NCI-H2171 treated with DMSO at 0.1 percent for 48 hours (cell line): ENCODE measurements at places on chromosomes 2 and 18.
A peak's percentile ranks its signal among the peaks of the same experiment; 100 is the strongest.

GRCh38 chr2:191650896-191651773 is 26.8 kb upstream of the NABP1 start:
- no peak for DNase-seq

- DNase-seq = no peak
These were observed 99.2 kb downstream of the BCL2L11 start for GRCh38 chr2:111219734-111220505.

GRCh38 chr2:233497692-233498091 is 68.9 kb downstream of the USP40 start:
- no peak for DNase-seq

GRCh38 chr2:5685225-5685624 is 7.0 kb upstream of the SOX11 start:
- DNase-seq = no peak

- no peak for DNase-seq
These were observed 44.9 kb upstream of the SIGLEC15 start for GRCh38 chr18:45780568-45780967.

GRCh38 chr2:12044857-12045256 is 298.4 kb downstream of the LPIN1 start:
- no peak for DNase-seq

- no peak for DNase-seq
These were observed 893.3 kb upstream of the TMEFF2 start for GRCh38 chr2:193088026-193088425.

DNA sequence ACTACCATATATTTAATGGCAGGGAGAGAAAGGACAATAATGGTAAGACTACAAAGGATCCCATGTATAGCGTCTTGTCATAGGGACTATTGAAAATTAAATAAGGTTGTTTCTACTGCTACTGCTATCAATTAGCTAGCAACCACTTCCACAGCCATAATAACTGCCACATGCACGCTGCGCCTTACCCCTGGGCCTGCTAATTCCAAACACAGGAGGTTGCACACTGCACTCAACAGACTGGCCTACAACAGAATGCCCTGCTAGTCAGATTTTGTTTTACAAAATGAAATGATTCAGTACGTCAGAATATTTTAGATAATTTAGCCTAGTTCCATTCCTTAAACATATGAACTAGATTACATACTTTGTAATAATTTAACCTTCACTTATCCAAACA is 121.0 kb upstream of the SMAD7 start:
- DNase-seq = no peak

GRCh38 chr2:2156881-2157280 is 174.2 kb downstream of the MYT1L start:
- DNase-seq = no peak

GRCh38 chr2:236363711-236364277 is 99.6 kb upstream of the ASB18 start:
- DNase-seq = no peak

DNA sequence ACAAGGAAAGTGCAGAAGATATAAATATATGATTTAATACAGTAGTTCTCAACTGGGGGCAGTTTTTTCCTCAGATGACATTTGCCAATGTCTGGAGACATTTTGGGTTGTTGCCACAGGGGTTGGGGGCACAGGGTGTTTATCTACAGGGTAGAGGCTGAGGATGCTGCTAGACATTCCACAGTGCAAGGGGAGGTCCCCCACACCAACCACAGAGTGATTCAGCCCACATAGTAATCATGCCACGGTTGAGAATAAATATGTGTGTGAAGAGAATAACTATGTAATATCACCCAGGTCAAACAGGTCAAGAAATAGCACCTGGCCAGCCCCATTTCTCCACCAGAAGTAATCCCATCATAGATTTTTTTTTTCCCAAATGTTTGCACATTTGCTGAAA is 17.9 kb downstream of the DYSF start:
- DNase-seq = no peak

- DNase-seq = peak; percentile 41
These were observed at the start of gene STAT4 for GRCh38 chr2:191150600-191151330. Gene STAT4, minus strand, starts transcription at chr2:191150994. Its CDS starts 2,791 bp downstream, at chr2:191148203.

- no peak for DNase-seq
These were observed 33.4 kb upstream of the ACSL3 start for GRCh38 chr2:222827417-222827816.

DNA sequence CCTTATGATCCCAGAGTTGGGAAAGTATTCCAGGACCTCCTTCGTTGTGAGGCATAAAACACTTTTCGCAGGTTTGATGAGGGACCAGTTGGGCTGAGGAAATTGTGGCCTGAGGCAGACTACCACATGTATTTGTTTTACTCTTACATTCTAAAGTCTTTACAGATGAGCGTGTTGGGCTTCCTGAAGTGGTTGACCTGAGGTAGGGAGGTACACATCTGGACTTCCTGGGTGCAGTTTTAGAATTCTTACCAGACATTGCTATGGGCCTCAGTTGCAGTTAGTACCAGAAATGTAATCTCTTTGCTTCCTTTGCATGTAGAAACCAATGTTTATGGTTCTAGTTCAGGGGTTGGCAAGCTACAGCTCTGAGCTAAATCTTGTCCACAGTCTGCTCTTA is 48.7 kb downstream of the COA5 start:
- no peak for DNase-seq

DNA sequence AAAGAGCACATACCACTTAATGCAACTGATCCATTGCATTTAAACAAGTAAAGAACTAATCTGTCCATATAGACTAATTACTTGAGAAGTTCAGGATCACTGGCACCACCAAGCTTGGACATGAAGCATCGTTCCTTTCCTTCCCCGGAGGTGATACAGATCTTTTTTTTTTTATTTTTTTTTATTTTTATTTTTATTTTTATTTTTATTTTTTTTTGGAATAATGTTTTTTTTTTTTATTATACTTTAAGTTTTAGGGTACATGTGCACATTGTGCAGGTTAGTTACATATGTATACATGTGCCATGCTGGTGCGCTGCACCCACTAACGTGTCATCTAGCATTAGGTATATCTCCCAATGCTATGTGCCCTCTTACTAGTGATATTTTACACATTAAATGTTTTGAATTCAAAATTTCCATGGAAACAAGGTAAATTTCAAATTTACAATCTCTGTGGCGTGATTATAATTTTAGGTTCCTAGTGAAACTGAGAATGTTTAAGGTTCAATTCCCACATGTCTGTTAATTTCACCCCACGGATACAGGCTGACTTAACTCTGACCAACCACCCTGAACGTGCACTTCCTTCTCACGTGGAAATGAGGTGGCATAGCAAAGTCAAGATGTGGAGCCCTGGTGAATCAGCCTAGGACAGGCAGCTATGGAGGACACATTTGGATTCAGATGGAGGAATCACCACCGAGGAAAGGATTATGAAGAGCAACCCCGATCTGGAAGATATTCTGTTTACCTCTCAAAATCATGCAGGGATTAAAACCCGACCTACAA is 101.6 kb upstream of the THOC1 start:
- no peak for DNase-seq

DNA sequence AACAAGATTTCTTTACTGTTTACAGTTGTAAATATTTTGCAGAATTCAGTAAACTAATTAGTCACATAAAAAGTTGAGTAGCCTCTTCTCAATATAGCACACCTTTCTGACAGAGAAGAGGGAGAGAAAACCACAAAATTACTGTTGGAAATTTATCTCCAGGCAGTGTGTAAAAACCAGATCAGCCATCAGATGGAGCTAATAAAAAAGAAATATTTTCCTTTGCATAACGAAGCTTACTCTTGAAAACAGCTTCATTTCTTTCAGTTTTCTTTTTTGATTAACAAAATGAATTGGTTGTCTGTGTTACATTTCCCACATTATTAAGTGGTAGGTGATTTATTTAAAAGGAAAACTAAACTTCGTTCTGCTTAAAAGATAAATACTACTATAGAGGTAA is 259.3 kb upstream of the KCNJ3 start:
- peak; percentile 43 for DNase-seq

GRCh38 chr2:127208313-127208712 is 11.8 kb downstream of the CYP27C1 start:
- peak; percentile 97 for DNase-seq

DNA sequence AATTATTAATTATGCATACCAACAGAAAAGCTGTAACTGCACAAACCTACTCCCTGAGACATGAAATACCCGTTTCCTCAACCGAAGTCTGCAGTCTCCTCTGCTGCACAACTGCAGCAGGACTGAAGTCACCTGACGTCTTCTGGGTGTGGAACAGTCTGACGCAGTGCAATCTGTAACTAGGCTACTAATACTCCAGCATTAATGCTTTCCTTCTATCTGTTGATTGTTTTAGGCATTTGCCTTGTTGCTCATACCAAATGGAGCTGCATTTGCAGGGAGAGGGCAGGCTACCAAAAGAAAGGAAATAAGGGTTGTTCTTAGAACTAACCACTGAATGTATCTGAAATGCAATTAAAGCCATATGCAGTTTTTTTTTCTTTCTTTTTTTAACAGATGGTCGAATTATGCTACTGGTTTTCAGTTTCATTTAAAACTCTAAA is 40.1 kb downstream of the RTN4 start:
- peak; percentile 80 for DNase-seq

DNA sequence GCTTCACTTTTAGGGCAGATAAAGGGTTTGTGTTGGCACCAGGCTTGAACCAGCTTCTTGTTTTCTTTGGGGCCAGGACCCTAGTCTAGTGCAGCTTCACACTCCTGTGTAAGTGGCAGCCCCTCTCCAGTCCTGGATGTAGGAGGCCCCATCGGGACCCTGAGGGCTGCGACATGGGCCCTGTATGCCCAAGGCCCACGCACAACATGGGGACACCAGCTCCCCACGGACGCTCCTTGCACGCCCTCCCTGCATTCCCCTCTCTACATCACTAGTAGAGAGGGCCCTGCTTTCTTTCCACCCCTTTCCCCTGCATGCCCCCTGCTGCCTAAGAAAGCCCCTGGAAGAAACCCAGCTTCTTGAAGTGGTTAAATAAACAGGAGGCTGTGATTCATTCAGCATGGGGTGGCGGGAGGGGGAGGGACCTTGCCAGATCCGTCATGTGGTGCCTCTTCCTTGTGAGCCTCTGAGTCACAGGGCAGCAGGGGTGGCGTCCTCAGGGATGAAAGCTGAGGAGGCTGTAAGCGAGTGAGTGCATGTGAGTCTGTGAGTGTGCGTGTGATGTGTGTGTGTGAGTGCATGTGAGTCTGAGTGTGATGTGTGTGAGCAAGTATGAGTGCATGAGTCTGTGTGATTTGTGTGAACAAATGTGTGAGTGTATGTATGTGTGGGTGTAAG is 42.5 kb downstream of the COPS8 start:
- peak; percentile 10 for DNase-seq

GRCh38 chr2:10935366-10935918 is 23.7 kb downstream of the KCNF1 start:
- no peak for DNase-seq

DNA sequence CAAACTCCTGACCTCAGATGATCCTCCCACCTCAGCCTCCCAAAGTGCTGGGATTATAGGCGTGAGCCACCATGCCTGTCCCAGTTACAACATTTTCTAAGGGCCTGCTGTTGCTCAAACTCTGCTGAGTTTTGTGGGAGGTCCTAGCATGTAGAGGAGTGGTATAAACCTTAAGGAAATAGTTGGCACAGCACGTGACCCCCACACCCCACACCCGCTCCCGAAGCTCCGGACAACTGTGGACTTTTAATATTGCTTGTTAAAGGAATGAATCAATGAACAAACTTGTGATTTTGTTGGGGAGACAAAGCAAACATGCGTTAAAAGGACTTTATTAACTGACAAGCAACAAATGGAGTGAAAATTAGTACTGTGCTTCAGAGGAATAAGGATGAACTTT is 137.8 kb upstream of the GATA6 start:
- no peak for DNase-seq

DNA sequence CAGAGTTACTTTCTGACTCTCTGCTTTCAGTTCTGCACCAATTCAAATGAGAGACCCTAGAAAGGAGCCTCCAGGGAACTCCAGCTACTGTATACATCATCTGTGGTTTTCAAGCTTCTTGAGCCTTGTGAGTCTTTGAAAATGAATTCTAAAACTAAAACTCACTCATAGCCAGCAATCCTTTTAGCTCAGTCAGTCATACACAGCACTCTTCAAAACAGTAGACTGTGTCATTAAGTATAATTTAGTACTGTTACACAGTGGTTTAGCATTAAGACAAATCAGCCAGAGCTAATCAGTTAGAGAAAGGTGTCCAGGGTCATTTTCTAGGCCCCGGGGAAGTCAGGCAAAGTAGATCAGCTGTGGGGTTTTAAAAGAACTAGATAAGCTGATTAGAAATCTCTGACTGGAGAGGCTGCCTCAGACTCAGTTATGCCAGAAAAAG is 322.1 kb upstream of the THUMPD2 start:
- DNase-seq = no peak

DNA sequence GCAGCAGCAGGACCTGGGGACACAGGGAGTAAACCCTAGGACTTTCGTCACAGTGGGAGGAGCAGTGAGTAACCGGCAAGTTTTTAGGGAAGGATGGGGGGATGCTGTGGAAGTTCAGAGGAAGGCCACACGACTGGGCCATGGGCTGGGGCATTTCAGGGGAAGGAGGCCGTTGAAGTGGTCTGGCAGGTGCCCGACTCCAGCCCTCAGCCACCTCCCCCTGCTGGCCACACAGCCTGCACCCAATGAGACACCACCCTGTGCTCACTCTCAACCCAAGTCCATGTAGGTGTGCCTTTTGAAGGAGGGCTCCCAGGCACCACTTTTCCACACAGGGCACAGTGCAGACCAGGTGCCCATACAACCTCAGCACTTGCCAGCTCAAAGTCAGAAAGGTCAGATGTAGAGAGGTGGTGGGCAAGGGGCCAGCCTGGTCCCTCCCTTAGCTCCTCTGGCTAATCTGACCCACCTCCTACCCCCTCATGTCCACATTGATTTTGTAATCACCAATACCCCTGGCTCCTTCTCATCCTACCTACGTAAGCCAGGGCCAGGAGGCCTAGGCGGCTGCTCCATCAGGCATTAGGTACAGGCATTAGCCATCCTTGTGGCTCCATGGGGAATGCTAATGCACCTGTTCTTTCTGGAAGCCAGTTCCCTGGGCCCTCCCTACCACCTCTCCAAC is 211.2 kb downstream of the SMAD2 start:
- DNase-seq = no peak

DNA sequence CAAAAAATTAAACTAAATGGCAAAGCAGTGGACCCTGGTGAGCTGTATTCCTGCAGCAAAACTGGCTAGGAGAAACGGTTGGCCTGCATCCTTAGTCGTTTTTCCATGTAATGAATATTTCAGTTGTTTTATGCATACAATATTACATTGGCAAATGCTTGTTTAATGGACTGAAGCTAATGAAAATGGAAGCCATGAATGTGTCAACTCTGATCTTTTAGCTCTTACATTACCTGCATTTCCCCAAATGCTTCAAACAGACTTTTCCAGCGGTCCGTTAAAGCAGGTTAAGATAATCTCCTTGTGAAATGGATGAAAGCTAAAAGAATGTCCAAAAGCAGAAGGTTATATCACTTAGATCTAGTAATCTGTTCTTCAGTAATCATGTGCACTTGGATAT is 686.3 kb upstream of the SETBP1 start:
- DNase-seq = no peak
